ENCODE measurements at places on chromosomes 12 and 14.

GRCh38 chr12:5429741-5430557 lies 2.0 kb upstream of the NTF3 start:
- H3K27ac ChIP-seq, result peak overlapping the region; percentile 15
- peak overlapping the region; percentile 52 for H3K4me3 ChIP-seq
- no peaks in the 10 kb centered on the region for H3K36me3 ChIP-seq
- DNase-seq, result peak; percentile 36

DNA sequence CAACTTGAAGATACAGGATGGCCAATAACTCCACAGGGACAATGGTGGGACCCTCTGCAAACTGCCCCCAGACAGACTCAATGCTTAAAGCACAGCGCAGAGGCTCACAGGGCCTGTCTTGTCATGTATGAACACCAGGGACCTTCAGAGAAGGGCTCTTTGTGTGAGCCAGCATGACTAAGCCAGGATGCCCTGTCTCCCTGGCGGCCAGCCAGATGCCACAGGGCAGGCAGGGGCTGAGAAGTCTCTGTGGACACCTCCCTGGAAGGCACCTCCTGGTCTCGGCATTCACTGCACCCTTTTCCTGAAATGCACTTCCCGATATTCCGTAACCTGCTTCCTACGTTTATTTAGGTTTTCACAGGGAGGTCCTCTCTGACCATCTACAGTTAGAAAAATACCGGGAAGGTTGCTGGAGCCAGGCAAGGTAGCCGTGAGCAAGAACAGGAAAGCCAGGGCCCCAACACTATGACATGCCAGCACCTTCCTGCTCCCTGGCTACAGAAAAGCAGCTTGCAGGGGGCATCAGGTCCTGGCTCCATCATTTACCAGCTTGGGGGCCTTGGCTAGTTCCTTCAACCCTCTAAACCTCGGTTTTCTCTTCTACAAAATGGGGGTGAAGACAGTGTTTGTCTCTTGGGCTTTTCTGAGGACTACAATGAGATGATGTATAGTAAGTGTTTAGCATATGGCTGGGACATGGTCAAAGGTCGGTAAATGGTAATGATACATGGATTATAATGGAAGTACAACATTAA lies 65.0 kb downstream of the PITPNM2 start:
- DNase-seq, result no peak
- no peaks in the 10 kb centered on the region for H3K36me3 ChIP-seq
- no peak overlapping the region for H3K4me3 ChIP-seq
- H3K4me1 ChIP-seq, result peaks cover 16% of the 10 kb centered on the region
- no peaks in the 10 kb centered on the region for H3K27me3 ChIP-seq

GRCh38 chr12:10405294-10405693 lies 4.3 kb downstream of the KLRC4 start:
- no peaks in the 10 kb centered on the region for H3K36me3 ChIP-seq
- no peaks in the 10 kb centered on the region for H3K27me3 ChIP-seq
- H3K27ac ChIP-seq, result no peak overlapping the region
- no peaks in the 10 kb centered on the region for H3K4me1 ChIP-seq
- DNase-seq, result no peak

DNA sequence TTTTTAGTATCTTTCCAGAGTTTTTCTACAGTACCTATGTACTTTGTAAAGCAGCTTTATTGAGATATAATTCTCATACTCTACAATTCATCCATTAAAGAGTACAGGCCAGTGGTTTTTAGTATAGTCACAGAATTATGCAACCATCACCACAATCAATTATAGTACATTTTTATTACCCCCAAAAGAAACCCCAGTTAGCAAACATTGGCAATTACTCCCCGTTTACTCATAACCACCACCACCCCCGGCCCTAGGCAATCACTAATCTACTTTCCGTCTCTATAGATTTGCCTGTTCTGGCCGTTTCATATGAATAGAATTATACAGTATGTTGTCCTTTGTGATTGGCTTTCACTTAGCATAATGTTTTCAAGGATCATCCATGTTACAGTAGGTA lies 119.8 kb downstream of the KICS2 start:
- no peak overlapping the region for H3K27ac ChIP-seq
- DNase-seq, result no peak
- H3K36me3 ChIP-seq, result no peaks in the 10 kb centered on the region
- no peaks in the 10 kb centered on the region for H3K27me3 ChIP-seq
- H3K4me3 ChIP-seq, result no peak overlapping the region
- H3K4me1 ChIP-seq, result peaks cover 5% of the 10 kb centered on the region

DNA sequence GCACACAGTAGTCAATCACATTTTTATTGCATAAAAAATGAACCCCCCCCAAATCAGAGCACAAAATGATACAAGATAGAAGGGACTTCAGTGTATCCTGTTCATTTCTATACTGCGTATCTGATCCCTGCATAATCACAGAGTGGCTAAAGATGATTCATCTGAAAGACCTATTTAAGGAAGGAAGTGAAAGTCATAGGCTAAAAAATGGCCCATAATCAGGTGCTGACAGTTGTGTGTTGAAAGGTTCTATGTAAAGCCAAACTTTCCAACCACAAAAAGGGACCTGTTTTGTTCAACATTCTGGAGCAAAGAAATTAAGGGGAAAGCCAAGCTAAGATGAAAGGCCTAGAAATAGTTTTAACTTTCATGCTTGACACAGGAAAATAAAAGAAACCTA lies 147.8 kb upstream of the ATP2B1 start:
- no peaks in the 10 kb centered on the region for H3K27me3 ChIP-seq
- no peak overlapping the region for H3K4me3 ChIP-seq
- no peak for DNase-seq
- no peaks in the 10 kb centered on the region for H3K4me1 ChIP-seq
- H3K27ac ChIP-seq, result no peak overlapping the region

DNA sequence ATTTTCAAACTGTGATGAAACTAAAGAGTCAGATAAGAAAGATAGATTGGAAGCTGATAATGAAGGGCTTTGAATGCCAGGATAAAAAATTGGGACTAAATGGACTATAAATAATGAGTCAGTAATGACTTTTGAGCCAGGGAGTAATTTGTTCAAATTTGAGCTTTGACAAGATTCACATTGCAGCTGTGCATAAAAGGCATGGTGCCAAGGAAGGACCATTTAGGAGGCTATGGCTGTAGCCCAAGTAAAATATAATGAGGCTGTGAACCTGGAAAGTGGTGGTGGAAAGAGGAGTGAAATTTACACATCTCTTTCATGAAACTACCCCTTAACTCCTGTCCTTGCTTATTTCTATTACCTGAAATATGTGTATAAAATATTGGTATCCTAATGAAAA lies 218.5 kb downstream of the SLC6A15 start:
- H3K36me3 ChIP-seq, result no peaks in the 10 kb centered on the region
- no peak overlapping the region for H3K4me3 ChIP-seq
- no peak overlapping the region for H3K27ac ChIP-seq
- no peaks in the 10 kb centered on the region for H3K4me1 ChIP-seq
- no peak for DNase-seq

GRCh38 chr14:33925946-33926345 lies 24.9 kb downstream of the EGLN3 start:
- H3K4me1 ChIP-seq, result no peaks in the 10 kb centered on the region
- no peak overlapping the region for H3K27ac ChIP-seq
- no peak overlapping the region for H3K4me3 ChIP-seq
- DNase-seq, result no peak

- no peaks in the 10 kb centered on the region for H3K4me1 ChIP-seq
- no peaks in the 10 kb centered on the region for H3K36me3 ChIP-seq
- no peak overlapping the region for H3K4me3 ChIP-seq
- DNase-seq, result no peak
- H3K27me3 ChIP-seq, result no peaks in the 10 kb centered on the region
- no peak overlapping the region for H3K27ac ChIP-seq
Observed at GRCh38 chr12:55631733-55632132, 5.0 kb upstream of the OR10P1 start.

All from ovary (tissue), 10 donors.